BJ (cell line): ENCODE measurements at places on chromosomes 2 and 18.
A peak's percentile ranks its signal among the peaks of the same experiment; 100 is the strongest.

DNA sequence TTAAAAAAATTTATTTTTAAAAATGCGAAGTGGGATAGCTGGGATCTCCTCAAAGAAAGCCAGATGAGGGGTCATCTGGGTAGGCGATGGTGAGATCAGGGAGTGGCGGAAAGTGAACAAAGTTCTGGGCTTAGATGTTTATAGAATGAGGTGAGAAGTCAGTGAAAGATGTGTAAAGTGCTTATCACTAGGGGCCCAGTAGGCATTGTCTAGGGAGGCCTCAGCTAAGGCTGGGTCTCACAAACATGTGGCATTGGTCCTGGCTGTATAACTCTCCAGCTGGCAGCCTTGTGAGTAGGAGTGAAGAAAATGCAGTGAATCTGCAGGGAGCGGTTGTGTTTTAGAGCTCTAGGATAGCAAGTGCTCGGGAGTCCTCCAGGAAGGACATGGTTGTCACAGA lies 10.5 kb downstream of the ACSL3 start:
- DNase-seq = no peak

GRCh38 chr2:231238689-231239088 lies 40.3 kb downstream of the ARMC9 start:
- DNase-seq = no peak

- peak; percentile 94 for DNase-seq
These were observed 59.4 kb downstream of the LIMS1 start for GRCh38 chr2:108593547-108594098.

DNA sequence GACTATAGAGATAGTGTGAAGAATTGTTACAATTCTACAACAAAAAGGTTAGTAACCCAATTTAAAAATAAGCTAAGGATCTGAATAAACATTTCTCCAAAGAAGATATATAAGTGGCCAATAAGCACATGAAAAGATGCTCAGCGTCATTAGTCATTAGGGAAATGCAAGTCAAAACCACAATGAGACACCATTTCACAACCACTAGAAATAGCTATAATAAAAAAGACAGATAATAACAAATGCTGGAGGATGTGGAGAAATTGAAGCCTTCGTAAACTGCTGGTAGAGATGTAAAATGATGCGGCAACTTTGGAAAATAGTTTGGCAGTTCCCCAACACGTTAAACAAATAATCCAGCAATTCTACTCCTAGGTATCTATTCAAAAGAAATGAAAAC lies 366.5 kb upstream of the POU3F3 start:
- DNase-seq = no peak

- DNase-seq = no peak
These were observed 169.8 kb upstream of the SALL3 start for GRCh38 chr18:78809845-78810244.

DNA sequence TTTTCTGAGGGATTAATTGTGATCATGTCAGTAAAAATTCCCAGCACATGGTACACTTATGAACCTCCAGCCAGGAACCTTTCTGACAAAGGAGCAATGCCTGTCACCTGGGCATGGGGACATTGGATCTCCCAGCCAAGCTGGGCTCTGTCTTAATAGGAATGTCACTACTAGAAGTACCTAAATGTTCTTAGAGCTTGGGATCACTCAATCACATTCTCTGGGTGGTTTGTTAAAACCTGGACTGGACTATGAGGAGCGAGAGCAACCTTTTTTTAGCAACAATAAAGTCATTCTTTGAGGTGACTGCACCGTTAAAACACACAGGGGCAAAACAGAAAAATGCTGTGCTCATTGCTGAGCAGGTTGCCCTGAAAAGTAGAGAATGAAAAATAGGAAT lies 6.4 kb upstream of the PPP1CB start:
- DNase-seq = no peak

- DNase-seq = no peak
These were observed 669 bp upstream of the PIKFYVE start for GRCh38 chr2:208265371-208265800.

DNA sequence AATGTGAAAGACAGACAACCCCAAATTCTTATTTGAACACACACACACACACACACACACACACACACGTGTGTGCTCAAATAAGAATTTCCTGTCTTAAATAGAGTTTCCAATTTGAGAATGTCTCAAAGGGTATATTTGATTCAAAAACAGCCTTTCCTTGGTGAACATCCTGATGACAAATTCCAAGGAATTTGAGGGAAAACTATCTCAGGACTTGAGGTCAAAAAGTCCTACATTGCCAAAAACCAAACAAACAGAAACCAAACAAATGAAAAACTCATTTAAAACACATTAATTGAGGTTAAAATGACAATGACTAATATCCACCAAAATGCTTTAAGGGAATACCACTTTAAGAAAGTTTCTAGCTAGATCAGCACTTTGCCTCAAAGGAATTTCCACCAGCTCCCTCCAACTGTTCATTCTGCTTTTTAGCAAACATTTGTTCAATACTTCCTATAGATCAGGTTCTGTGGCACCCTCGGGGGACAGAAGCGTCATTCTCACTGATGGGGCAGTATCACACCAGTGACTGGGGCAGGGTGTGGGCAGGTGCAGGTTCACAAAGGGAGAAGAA lies 232.1 kb upstream of the TRIB2 start:
- DNase-seq = peak; percentile 46
